Activated naive CD4-positive, alpha-beta T cell treated with anti-CD3 and anti-CD28 coated beads, Interleukin-2, amount 50 U/mL, for 72 hours (primary cell): ENCODE measurements at places on chromosomes 11 and 22.

GRCh38 chr22:26669060-26669481 lies 11.7 kb downstream of the MIAT start:
- no peak for DNase-seq

DNA sequence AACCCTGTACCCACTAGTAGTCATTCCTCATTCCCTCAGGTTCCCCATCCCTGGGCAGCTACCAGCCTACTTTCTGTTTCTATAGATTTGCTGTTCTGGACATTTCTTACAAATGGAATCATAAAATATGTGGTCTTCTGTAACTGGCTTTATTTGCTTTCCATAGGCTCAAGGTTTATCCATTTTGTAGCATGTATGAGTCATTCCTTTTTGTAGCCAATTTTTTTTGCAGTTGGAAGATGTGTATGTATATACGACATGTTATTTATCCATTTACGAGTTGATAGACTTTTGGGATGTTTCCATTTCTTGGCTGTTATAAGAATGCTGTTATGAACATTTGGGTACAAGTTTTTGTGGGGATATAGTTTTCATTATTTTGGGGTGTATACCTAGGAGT lies 130.6 kb downstream of the WNT11 start:
- DNase-seq, result no peak

GRCh38 chr22:31083923-31084810 lies 3.0 kb downstream of the SMTN start:
- DNase-seq, result no peak

GRCh38 chr22:37816543-37817180 lies 6.5 kb upstream of the GALR3 start:
- DNase-seq, result no peak

DNA sequence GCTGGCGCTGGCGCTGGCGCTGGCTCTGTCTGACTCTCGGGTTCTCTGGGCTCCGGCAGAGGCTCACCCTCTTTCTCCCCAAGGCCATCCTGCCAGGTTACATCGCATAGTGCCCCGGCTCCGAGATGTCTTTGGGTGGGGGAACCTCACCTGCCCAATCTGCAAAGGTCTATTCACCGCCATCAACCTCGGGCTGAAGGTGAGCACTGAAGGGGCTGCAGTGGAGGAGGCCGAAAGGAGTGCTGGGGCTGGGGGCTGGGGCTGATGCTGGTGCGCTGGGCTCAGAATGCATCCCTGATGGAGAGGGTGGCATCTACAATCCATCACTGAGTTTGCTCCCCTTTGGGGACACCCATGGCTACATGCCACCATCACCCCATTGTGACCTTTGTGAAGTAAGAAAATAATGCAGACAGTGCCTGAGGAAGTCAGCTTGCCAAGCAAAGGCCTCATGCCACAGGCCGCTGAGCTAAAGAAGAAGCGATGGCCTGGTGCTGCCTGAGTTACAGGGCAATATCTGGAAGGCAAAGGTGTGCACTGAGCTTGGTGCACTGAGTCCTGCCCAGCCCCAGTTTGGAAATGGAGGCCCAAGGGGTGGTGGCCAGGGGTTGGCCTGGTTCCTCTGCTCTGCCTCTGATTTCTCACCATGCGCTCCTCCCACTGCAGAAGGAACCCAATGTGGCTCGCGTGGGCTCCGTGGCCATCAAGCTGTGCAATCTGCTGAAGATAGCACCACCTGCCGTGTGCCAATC lies 620 bp downstream of the SMPD1 start:
- DNase-seq, result no peak

GRCh38 chr11:121767433-121767832 lies 314.7 kb upstream of the SORL1-AS1 start:
- DNase-seq, result no peak
